ENCODE measurements at places on chromosomes 7 and 10.

GRCh38 chr10:89887406-89887805 is 186.0 kb downstream of the KIF20B start:
- H3K4me1 ChIP-seq = no peaks in the 10 kb centered on the region
- H3K36me3 ChIP-seq = no peaks in the 10 kb centered on the region
- peaks cover 2% of the 10 kb centered on the region for H3K27me3 ChIP-seq
- no peak for DNase-seq

DNA sequence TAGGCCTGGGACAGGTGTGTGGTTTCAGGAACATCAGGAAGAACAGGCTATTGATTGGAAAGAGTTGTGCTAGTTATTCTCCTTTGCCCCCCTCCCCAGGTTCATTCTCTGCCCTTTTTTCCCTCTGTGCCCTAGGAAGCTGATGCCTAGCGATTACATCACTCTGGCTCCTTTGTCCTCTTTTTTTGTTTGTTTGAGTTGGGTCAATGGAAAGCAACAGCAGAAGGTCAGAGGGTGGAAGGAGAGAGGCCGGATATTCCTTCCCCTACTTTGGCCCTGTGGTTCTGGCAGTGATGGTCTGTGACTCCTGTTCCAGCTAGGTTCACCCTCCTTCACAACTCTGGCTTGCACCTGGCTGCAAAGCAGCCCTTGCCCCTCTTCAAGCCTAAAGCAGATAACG is 18.9 kb downstream of the LOXL4 start:
- H3K36me3 ChIP-seq = peaks cover 16% of the 10 kb centered on the region
- DNase-seq = no peak
- peaks cover 25% of the 10 kb centered on the region for H3K4me1 ChIP-seq
- no peak overlapping the region for H3K27ac ChIP-seq
- H3K27me3 ChIP-seq = no peaks in the 10 kb centered on the region
- H3K4me3 ChIP-seq = no peak overlapping the region

GRCh38 chr10:104077663-104078151 is 8.0 kb downstream of the COL17A1 start:
- no peak overlapping the region for H3K27ac ChIP-seq
- no peaks in the 10 kb centered on the region for H3K36me3 ChIP-seq
- H3K27me3 ChIP-seq = no peaks in the 10 kb centered on the region
- H3K4me1 ChIP-seq = no peaks in the 10 kb centered on the region
- H3K4me3 ChIP-seq = no peak overlapping the region

- DNase-seq = peak; percentile 12
- H3K4me3 ChIP-seq = no peak overlapping the region
- H3K4me1 ChIP-seq = peaks cover 3% of the 10 kb centered on the region
- H3K27me3 ChIP-seq = no peaks in the 10 kb centered on the region
Measured at GRCh38 chr10:132878730-132879407, 63.5 kb downstream of the CFAP46 start.

- H3K36me3 ChIP-seq = no peaks in the 10 kb centered on the region
- no peak overlapping the region for H3K4me3 ChIP-seq
- H3K27me3 ChIP-seq = no peaks in the 10 kb centered on the region
- DNase-seq = no peak
- no peaks in the 10 kb centered on the region for H3K4me1 ChIP-seq
Measured at GRCh38 chr7:46710927-46711326, 789.9 kb upstream of the IGFBP3 start.

- no peak overlapping the region for H3K27ac ChIP-seq
- no peak overlapping the region for H3K4me3 ChIP-seq
- H3K36me3 ChIP-seq = no peaks in the 10 kb centered on the region
- H3K27me3 ChIP-seq = no peaks in the 10 kb centered on the region
Measured at GRCh38 chr7:95658676-95659075, 62.4 kb upstream of the PDK4 start.

GRCh38 chr7:142548978-142549377 is 200.3 kb upstream of the PRSS1 start:
- no peak for DNase-seq
- H3K36me3 ChIP-seq = no peaks in the 10 kb centered on the region
- no peaks in the 10 kb centered on the region for H3K4me1 ChIP-seq
- H3K27ac ChIP-seq = no peak overlapping the region

- H3K4me3 ChIP-seq = no peak overlapping the region
- no peak overlapping the region for H3K27ac ChIP-seq
- H3K36me3 ChIP-seq = no peaks in the 10 kb centered on the region
- peaks cover 11% of the 10 kb centered on the region for H3K4me1 ChIP-seq
Measured at GRCh38 chr7:100415448-100415847, 13.1 kb downstream of the ZCWPW1 start.

DNA sequence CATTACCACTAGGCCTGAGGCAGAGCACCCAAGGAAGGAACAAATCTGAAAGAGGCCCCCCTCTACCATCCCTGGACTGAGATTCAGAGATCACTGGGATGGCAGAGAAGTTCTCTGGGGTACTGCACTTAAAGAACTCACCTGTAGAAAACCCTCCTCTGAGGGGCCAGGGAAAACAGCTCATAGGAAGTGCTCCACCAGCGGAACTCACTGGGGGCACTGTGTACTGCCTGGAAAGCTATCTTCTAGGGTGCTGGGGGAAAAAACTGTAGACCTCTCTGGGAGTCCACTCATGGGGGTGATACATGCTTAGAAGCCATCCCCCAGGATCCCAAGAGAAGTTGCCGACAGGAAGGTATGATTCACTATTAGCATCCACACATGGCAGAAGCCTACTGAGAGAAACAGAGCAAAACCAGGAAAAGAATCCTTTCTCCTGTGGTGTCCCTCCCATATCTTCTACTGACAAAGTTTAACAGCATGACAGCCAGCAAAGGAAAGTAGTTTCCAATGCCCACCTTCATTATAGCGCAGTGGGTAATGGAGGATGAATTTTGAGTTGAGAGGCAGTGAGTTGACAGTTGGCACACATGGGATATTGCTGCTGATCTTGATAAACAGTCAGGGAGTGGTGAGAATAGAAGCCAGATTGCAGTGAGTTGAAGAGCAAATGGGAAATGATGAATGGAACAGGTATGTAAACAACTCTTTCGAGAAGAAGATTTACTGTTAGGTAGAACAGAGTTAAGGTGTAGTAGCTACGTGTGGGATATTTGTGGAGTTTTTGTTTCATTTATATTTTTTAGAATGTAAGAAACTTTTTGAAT is 20.9 kb downstream of the ANKIB1 start:
- DNase-seq = no peak
- H3K27ac ChIP-seq = no peak overlapping the region
- no peaks in the 10 kb centered on the region for H3K27me3 ChIP-seq
- H3K4me3 ChIP-seq = no peak overlapping the region
- H3K36me3 ChIP-seq = no peaks in the 10 kb centered on the region
- no peaks in the 10 kb centered on the region for H3K4me1 ChIP-seq

GRCh38 chr10:58791137-58791536 is 278.5 kb downstream of the BICC1 start:
- H3K27ac ChIP-seq = no peak overlapping the region
- DNase-seq = no peak
- no peaks in the 10 kb centered on the region for H3K27me3 ChIP-seq
- H3K4me3 ChIP-seq = no peak overlapping the region

DNA sequence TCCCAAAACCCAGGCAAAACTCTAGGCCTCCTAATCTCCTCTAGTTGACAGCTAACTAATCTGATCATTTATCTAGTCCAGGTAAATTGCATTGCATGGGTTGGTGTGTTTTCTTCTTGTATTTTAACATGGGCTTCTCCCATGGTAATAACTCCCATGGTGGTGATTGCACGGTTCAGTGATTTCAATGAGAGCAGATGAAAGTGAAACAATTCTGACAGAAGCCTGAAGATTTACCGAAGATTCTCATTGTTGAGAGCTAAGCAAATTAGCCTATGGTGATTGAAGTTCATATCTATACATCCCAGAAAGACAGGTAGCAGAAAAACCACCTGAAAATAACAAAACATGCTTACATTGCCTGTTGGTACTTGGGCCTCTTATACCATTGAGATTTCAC is 26.6 kb upstream of the LIPN start:
- H3K27ac ChIP-seq = no peak overlapping the region
- DNase-seq = no peak
- H3K27me3 ChIP-seq = peaks cover 2% of the 10 kb centered on the region
- no peaks in the 10 kb centered on the region for H3K36me3 ChIP-seq
- no peaks in the 10 kb centered on the region for H3K4me1 ChIP-seq

DNA sequence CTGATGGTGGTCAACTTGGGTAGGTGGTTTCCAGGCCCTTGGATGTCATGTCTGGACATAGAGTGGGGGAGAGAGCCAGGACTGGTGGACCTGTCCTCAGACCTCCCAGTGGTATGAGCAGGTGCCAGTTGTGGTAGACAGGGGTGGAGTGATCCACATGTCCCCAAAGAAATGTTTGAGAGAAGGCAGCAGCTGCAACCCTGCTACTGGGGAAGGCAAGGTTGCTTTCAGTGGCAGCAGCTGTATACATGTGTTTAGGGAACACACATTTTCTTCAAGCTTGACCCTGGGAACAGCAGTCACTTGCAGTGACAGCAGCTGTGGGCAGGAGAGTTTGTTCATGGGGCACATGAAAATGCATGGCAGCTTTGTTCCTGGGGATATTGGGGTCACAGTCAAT is 882.6 kb upstream of the C7orf33 start:
- DNase-seq = no peak
- no peaks in the 10 kb centered on the region for H3K4me1 ChIP-seq
- peaks cover 5% of the 10 kb centered on the region for H3K27me3 ChIP-seq
- H3K27ac ChIP-seq = no peak overlapping the region
- H3K36me3 ChIP-seq = no peaks in the 10 kb centered on the region

DNA sequence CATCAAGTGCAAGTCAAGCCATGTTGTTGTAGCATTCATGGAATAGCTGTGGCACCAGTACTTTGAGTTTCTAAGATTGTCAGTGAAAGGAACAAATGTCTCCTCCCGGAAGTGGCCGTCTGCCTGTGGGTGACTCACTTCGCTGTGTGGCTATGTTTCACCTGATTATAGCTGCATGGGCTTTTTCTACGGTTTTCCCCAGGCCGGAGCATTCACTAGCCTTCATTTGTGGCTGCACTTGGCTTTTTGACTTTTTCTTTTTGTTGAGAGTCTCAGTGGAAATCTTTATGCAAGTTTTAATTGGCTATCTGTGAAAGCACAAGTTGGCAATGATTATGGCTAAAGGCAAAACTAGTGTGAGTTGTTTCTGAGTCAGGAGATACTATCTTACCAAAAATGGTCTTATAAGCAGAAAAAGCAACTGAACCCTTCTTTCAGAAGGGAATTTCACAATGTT is 35.0 kb downstream of the SRI start:
- no peaks in the 10 kb centered on the region for H3K36me3 ChIP-seq
- DNase-seq = no peak
- H3K27ac ChIP-seq = no peak overlapping the region
- no peak overlapping the region for H3K4me3 ChIP-seq
- peaks cover 2% of the 10 kb centered on the region for H3K27me3 ChIP-seq
- H3K4me1 ChIP-seq = no peaks in the 10 kb centered on the region

DNA sequence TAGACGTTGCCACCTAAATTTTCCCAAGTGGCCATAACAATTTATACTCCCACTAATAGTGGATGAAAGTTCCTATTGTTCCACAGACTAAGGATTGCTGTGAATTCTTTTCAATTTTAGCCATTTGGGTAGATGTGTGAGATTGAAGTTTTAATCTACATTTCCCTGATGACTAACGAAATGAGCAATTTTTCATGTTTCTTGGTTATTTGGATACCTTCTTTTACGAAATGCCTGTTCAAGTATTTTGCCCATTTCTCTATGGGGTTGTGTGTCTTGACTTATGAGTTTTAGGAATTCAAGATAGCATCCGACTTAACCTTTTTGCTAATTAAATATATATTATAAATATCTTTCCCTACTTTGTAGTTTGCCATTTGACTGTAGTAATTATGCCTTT is 16.4 kb upstream of the PRKG1 start:
- H3K4me1 ChIP-seq = no peaks in the 10 kb centered on the region
- H3K27ac ChIP-seq = no peak overlapping the region
- H3K4me3 ChIP-seq = no peak overlapping the region
- DNase-seq = no peak
- H3K36me3 ChIP-seq = no peaks in the 10 kb centered on the region

DNA sequence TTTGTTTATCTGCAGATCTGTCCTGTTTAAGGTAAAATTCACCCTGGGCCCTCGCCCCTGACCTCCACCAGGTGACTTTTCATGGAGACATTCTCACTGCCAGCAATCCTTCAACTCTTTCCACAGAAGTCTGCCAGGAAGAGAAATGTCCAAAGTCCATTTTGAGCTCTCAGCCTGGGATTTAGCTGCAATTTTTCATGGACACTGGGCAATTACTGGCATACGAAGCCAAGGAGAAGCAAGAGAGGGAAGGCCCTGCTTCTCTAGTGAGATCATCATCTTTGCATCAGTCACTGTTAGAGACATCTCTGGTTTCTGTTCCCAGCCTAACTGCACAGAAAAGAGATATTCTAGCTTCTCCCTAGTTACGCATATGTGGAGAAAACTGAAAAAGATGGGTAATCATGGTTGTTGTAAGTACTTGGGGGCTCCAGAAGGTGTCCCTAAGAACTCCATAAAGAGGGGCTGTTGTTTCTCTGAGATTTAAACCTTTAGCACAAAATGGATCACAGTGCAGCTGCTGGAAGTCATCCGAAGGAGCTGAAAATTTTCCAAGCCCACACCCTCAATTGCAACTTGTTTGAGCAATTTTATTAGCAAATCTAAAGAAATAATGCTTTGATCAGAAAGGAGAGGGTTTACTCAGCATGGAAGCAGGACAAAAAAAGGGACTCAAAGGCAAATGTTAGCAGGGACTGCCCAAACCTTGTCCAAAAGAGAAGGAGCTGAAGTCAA is 168.9 kb downstream of the SNX10 start:
- no peak overlapping the region for H3K4me3 ChIP-seq
- H3K4me1 ChIP-seq = peaks cover 15% of the 10 kb centered on the region
- no peak for DNase-seq
- H3K27ac ChIP-seq = no peak overlapping the region
- no peaks in the 10 kb centered on the region for H3K36me3 ChIP-seq

- peak overlapping the region; percentile 49 for H3K27ac ChIP-seq
- no peak for DNase-seq
- H3K4me3 ChIP-seq = no peak overlapping the region
- peaks cover 27% of the 10 kb centered on the region for H3K4me1 ChIP-seq
- peaks cover 4% of the 10 kb centered on the region for H3K36me3 ChIP-seq
Measured at GRCh38 chr7:90726623-90727022, 130.5 kb downstream of the CDK14 start.

DNA sequence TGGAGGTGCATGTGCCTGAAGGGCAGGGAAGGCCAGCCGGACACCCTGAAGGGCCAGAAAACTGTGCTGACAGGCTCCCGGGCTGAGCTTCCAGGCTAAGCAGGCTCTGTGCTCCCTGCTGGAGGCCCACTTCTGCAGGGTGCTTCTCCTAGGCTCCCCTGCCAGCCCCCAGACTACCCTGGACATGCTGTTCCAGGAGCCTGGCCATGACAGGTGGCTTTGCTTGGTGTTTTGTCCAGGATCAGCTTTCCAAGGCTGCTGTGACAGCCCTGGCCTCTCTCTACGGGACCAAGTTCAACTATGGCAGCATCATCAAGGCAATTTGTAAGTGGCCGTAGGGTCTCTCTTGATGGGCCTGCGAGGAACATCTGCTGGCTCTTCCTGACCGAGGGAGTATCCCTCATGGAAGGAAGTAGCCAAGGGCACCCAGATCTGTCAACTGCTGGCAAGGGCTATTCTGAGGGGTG is 5.3 kb downstream of the CPA1 start:
- H3K27me3 ChIP-seq = peaks cover 2% of the 10 kb centered on the region
- no peak for DNase-seq
- H3K4me1 ChIP-seq = peaks cover 4% of the 10 kb centered on the region
- peaks cover 3% of the 10 kb centered on the region for H3K36me3 ChIP-seq
- no peak overlapping the region for H3K27ac ChIP-seq
